ENCODE measurements at places on chromosomes 11 and 22. TPM values are rescaled to one million over a fixed set of nuclear protein-coding genes. Genes with fewer than 3 reads are reported as not detected.

Gene YPEL1
- total RNA-seq = 7.5 TPM

Gene RCOR2
- not detected for total RNA-seq

Gene PC
- total RNA-seq = 44.0 TPM

Gene SERPIND1
- not detected for total RNA-seq

Gene CREB3L1
- 37.8 TPM for total RNA-seq

Gene FOLH1
- 0.39 TPM for total RNA-seq
